Mesendoderm (in vitro differentiated cells): ENCODE measurements at places on chromosomes 5 and 9.

DNA sequence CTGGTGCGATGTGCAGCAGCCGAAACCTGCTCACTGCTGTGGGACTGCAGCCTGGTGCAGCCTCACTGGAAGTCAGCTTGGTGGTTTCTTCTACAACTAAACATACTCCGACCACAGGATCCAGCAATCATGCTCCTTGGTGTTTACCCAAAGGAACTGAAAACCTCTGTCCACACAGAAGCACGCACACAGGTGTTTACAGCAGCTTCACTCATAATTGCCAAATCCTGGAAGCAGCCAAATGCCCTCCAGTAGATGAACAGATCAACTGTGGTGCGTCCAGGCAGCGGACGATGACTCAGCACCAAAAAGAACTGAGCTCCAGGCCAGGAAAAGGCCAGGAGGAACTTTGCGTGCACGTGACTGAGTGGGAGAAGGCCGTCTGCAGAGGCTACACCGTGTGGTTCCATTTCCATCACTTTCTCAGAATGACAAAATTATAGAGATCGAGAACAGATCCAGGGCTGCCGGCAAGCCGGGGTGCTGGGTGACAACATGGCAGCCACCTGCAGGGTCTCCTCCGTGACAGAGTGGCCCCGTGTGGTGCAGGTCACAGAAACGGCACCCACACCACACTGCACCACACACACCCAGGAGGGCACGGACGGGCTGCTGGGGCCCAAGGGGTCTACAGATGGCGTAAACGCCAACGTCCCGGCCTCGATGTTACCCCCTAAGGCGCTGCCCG lies 23.1 kb upstream of the NSMF start:
- DNase-seq: no peak

- no peak for DNase-seq
Observed at GRCh38 chr5:156974328-156974727, 11.3 kb upstream of the TIMD4 start.

- peak; percentile 63 for DNase-seq
Observed at GRCh38 chr9:128825923-128826700, 3.5 kb downstream of the SPOUT1 start.

DNA sequence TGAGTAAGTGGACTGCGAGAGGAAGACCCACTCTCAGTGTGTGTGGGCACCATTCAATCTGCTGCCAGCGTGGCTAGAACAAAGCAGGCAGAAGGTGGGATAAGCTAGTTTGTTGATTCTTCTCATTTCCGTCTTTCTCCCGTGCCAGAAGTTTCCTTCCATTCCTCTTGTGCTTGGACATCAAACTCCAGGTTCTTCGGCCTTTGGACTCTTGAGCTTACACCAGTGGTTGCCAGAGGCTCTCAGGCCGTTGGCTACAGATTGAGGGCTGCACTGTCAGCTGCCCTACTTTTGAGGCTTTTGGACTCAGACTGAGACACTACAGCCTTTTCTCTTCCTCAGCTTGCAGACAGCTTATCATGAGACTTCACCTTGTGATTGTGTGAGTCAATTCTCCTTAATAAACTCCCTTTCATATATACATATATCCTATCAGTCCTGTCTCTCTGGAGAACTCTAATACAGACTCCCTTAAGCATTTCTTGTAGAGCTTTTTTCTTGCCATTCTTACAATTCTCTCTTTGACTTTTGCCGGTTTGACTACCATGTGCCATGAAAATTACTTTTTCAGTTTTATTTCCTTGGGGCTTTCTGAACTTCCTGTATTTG lies 494.9 kb downstream of the PRR16 start:
- DNase-seq: no peak

DNA sequence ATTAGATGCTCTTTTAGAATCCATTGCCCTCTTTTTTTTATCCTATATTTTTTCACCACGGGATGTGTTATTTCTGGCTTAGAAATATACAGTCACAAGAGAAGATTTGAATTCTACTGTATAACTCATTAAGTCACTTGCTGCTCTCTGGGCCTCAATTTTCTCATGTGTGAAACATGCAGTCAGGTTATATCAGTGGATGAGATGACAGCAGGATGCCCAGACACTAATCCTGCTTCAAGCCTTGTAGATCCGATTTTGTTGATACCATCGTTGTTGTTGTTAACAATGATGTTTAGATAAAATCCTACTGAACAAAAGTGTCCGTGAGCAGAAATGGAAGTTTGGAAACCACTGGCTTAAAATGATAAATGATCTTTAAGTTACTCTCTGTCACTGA lies 421.9 kb upstream of the DMAC1 start:
- DNase-seq: peak; percentile 42

GRCh38 chr5:132271251-132272246 lies 14.1 kb downstream of the PDLIM4 start:
- DNase-seq: no peak

- no peak for DNase-seq
Observed at GRCh38 chr5:178265746-178266145, 33.1 kb upstream of the PHYKPL start.

GRCh38 chr9:116715751-116716150 lies 28.6 kb downstream of the TRIM32 start:
- peak; percentile 98 for DNase-seq

DNA sequence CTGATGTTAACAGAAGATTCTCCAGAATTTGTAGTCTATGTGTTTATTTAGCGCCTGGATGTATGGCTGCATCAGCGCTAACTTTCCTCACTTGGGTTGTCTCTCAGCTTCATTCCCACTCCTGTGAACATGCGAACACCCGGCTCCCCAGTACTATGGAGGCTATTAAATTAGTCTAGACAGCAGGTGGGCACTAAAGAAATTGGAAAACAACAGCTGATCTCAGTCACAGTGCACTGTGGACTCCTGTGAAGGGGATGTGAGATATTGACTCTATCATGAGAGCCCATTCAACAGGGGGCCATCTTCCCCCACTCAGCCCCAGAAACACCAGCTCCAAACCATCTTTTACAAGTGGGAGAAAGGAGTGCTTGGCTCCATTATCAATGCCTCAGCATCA lies 471.0 kb downstream of the KDM4C start:
- no peak for DNase-seq
